Suprapubic skin (tissue), 4 donors: ENCODE measurements at places on chromosomes 2 and 18. TPM values are rescaled to one million over a fixed set of nuclear protein-coding genes. Genes with fewer than 3 reads are reported as not detected.
A peak's percentile ranks its signal among the peaks of the same experiment; 100 is the strongest.

GRCh38 chr2:224875841-224876240, 159.7 kb upstream of the CCDC195 start:
- H3K36me3 ChIP-seq, result peaks cover 3% of the 10 kb centered on the region
- H3K27me3 ChIP-seq, result no peaks in the 10 kb centered on the region
- no peak overlapping the region for H3K27ac ChIP-seq

DNA sequence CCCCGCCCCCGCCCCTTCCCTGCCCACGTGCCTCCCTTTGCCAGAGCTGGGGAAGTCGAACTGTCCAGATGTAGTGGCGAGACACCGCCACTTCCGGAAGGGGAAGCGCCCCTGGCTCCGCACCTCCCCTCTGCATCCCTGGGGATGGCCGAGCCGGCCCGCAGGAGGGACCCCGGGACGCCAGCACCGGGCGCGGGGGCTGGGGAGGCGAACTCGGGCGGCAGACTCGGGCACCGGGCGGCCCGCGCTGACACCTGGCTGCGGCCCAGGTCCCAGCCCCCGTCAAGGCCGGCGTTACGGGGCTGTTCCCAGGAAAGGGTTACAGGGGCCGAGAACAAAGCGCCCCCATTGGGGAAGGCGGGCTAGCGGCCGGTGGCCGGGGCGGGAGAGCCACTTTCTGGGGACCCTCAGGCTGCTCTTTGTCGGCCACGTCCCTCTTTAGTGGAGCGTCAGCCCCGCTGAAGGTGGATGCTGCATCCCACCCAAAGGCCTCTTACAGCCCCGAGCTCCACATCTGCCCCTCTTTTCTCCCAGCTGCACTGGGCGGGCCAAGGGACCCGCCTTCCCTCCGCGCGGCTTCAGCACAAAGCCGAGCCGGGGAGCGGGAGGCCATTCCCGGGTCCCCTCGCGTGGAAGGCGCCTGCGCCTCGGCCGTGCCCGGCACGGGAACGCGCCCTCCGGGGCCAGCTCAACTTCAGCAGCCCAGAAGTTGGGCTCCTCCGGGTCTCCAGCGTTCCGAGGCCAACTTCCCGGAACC, 1.3 kb downstream of the SDC1 start:
- H3K4me3 ChIP-seq, result peak overlapping the region; percentile 92
- peak; percentile 65 for DNase-seq
- H3K27ac ChIP-seq, result peak overlapping the region; percentile 98
- H3K4me1 ChIP-seq, result peaks cover 56% of the 10 kb centered on the region
- H3K36me3 ChIP-seq, result no peaks in the 10 kb centered on the region
- peaks cover 18% of the 10 kb centered on the region for H3K27me3 ChIP-seq

The SP9 gene
- 0.23 TPM for total RNA-seq

The EEF1B2 gene
- total RNA-seq, result 689 TPM

DNA sequence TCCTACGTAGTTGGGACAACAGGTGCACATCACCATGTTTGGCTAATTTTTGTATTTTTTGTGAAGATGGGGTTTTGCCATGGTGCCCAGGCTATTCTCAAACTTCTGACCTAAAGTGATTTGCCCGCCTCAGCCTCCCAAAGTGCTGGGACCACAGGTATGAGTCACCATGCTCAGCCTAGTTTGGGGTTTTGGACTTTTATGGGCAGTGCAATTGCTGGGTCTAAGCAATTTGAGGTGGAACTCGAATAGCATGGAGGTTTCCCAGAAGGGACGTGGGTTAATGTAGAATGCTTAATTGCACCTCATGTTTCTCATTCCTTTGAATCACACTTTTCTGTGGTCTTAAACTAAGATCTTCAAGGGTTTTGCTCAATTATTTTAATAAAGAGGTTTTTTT, 102.3 kb upstream of the EPHA4 start:
- no peak overlapping the region for H3K4me3 ChIP-seq
- no peaks in the 10 kb centered on the region for H3K4me1 ChIP-seq
- no peak overlapping the region for H3K27ac ChIP-seq
- H3K27me3 ChIP-seq, result no peaks in the 10 kb centered on the region
- no peak for DNase-seq
- no peaks in the 10 kb centered on the region for H3K36me3 ChIP-seq

GRCh38 chr2:70397186-70397585, 95.3 kb upstream of the FAM136A start:
- no peak for DNase-seq
- peaks cover 9% of the 10 kb centered on the region for H3K27me3 ChIP-seq
- no peak overlapping the region for H3K4me3 ChIP-seq
- no peak overlapping the region for H3K27ac ChIP-seq
- no peaks in the 10 kb centered on the region for H3K4me1 ChIP-seq
- H3K36me3 ChIP-seq, result no peaks in the 10 kb centered on the region

DNA sequence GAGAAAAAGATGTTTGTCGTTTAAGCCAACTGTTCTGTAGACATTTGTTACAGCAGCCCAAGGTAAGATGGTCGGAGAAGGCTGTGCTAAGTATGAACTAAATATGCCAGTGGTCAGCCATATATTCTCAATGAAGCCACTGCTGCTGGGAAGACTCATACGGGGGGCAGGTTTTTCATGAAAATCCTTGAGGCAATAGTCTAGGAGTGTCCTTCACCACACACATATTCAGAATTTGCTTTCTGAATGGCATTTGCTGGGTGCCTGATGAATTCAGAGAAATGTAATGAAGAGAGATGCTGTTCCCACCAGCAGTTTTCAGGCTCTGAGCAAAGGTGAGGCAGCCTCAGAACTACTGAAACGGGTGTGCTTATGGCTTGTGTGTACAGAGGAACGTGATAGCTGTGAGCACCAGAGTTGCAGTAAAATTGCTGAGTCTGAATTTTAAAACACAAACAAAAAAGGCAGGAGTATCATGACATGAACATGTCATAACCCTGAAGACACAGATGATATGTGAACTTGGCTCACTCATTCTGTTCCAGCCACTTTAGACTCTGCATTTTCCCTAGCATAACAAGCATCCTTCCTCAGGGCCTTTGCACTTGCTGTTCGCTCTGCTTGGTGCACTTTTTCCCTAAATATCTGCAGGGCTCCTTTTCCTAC, 21.3 kb upstream of the TCF4 start:
- no peak overlapping the region for H3K4me3 ChIP-seq
- H3K36me3 ChIP-seq, result no peaks in the 10 kb centered on the region
- no peaks in the 10 kb centered on the region for H3K4me1 ChIP-seq
- H3K27me3 ChIP-seq, result no peaks in the 10 kb centered on the region

The VWA3B gene
- total RNA-seq, result not detected

DNA sequence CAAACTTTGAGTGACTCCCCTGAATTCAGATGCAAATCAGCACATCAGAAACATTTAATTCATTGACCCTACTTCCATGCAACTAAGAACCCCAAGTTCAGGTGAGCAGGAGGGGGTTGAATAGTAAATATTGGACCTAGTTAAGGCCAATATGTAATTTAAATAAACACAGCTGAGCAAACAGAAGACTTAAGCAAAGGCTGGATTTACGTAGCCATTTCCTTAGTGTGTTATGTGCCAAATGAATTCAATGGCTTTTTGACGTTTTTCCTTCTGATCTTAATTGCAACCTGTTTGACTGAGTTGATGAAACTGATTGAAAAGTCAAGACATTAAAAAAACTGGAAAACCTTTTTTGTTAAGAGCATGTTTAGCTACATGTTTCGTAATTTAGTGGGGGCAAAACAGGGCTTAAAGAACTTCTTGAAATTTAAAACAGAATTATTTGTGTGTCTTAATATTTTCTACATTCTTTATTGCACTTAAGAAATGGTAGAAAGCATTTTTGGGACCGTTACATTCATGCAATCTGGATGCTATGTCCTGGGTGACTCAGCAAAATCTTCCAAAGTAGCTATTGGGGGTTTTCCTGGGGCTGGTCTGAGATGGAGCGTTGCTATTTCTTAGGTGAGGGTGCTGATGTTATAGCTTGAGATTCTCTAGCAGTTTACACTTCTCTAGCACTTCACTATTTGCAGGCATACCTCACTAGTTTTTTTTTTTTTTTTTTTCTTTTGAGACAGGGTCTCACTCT, 25.5 kb upstream of the KCNE4 start:
- H3K27ac ChIP-seq, result no peak overlapping the region
- H3K4me3 ChIP-seq, result no peak overlapping the region
- H3K36me3 ChIP-seq, result no peaks in the 10 kb centered on the region
- H3K27me3 ChIP-seq, result no peaks in the 10 kb centered on the region

- H3K27ac ChIP-seq, result peak overlapping the region; percentile 75
- H3K27me3 ChIP-seq, result no peaks in the 10 kb centered on the region
- H3K4me1 ChIP-seq, result peaks cover 19% of the 10 kb centered on the region
- H3K4me3 ChIP-seq, result peak overlapping the region; percentile 71
Observed at GRCh38 chr18:9334973-9335696, 562 bp downstream of the TWSG1 start.

DNA sequence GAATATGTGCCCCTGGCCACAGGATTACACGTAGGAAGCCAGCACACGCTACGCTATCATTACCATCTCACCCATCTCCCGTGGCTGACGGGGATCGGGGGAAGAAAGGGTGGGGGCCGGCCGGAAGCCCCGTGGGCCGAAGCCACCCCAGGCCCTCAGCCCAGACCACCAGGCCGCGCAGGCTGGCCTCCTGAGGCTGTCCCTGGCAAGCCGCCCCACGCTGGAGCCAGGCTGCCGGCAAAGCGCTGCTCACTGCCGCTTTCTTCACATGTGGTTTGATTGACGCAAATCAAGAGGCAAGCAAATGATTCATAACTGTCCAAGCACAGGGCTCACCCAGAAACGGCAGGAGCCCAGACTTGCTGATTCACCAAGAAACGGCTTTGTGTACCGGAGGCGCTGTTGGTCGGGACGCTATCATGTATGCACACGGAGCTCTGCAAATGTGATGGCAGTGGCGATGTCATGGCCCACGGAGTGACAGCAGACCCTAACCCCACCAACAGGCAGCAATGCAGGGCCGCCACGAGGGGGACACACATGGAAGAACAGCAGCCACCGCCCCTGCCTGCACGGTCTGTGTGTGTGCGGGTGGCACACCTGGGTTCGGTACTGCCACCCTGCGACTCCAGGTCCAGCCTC, 125.7 kb downstream of the HDAC4 start:
- no peaks in the 10 kb centered on the region for H3K27me3 ChIP-seq
- peak overlapping the region; percentile 37 for H3K4me3 ChIP-seq
- H3K4me1 ChIP-seq, result peaks cover 49% of the 10 kb centered on the region
- peak overlapping the region; percentile 92 for H3K27ac ChIP-seq
- peak; percentile 92 for DNase-seq

GRCh38 chr2:176128982-176129796, at the start of gene HOXD8:
Gene HOXD8 (plus strand): TSS chr2:176129705. CDS start chr2:176130367, 662 bp downstream.
- peaks cover 42% of the 10 kb centered on the region for H3K4me1 ChIP-seq
- peak within 1 kb of the TSS; percentile 65 for H3K4me3 ChIP-seq
- DNase-seq, result no peak
- H3K27me3 ChIP-seq, result peaks cover 95% of the 10 kb centered on the region

- no peak overlapping the region for H3K27ac ChIP-seq
- H3K27me3 ChIP-seq, result no peaks in the 10 kb centered on the region
- no peak for DNase-seq
Observed at GRCh38 chr18:61995618-61996017, 102.8 kb upstream of the RNF152 start.

The SEMA4F gene
- total RNA-seq, result 8.2 TPM

The BOK gene
- total RNA-seq, result 60.0 TPM

The DYSF gene
- total RNA-seq, result 1.7 TPM

The LHCGR gene
- not detected for total RNA-seq

DNA sequence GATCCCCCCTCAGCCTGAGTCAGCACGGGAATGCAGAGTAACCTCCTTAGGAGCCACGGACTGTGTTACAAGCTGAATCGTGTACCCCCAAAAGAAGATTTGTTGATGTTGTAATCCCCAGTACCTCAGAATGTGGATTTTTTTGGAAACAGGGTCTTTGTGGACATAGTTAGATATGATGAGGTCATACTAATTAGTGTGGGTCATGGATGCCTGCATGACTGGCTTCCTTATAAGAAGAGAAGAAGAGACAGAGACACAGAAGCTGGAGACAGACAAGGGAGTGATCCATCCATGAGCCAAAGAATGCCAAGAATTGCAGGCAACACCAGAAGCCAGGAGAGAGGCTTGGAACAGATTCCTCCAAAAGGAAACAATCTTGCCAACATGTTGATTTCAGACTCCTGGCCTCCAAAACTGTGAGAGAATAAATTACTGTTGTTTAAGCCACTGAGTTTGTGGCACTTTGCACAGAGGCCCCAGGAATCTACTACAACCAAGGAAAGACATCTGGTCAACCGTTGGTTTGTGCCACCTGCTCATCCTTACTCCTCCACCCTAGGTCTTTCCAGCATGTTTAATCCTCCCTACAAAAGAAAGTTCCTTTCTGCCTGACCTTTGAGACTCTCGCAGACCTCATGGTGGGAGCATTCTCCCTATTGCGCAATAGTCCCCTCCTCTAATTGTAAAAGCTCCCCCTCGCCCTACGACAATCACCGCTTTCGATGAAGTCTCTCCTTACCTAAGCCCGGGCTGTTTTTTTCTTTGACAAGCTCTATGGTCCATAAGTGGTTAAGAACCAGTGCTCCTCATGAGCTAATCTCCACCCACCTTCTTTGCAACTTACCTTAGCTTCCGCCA, 91.6 kb downstream of the DNER start:
- H3K4me1 ChIP-seq, result no peaks in the 10 kb centered on the region
- H3K36me3 ChIP-seq, result no peaks in the 10 kb centered on the region
- no peak overlapping the region for H3K27ac ChIP-seq
